ENCODE measurements at places on chromosomes 1 and 21.

DNA sequence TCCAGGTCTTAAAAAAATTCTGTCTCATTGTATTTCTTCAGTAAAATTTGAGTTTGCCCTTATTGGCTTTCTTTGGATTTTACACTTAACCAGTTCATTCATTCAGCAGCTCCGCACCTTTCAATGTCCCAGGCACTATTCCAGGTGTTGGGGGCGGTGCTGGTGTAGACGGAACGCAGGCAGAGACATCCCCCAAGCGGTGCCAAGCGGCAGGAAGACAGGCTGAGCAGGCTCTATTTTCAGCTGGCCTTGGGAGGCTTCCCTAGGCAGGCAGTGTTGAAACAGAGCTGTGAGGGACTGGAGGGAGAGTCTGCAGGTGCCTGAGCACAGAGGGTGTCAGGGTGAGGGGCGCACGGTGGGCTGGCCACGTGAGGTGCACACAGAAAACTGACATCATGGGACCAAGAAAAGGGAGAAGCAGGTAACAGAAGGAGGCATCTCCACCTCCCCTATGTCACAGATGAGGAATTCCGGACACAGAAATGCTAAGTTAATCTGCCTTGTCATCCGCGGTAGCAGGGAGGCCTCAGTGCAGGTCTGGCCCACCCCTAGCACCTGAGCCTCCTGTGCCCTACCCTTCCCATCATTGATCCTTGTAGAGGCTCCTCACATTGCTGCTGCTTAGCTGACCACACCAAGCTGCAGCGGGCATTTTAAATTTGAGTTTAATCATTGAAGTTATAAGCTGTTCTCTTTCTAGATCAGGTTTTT is 40.8 kb downstream of the SLC37A1 start:
- no peak for DNase-seq

GRCh38 chr1:185808631-185809030 is 74.4 kb downstream of the HMCN1 start:
- no peak for DNase-seq

- DNase-seq, result no peak
Measured at GRCh38 chr21:46598581-46599572, 6.0 kb downstream of the S100B start.

DNA sequence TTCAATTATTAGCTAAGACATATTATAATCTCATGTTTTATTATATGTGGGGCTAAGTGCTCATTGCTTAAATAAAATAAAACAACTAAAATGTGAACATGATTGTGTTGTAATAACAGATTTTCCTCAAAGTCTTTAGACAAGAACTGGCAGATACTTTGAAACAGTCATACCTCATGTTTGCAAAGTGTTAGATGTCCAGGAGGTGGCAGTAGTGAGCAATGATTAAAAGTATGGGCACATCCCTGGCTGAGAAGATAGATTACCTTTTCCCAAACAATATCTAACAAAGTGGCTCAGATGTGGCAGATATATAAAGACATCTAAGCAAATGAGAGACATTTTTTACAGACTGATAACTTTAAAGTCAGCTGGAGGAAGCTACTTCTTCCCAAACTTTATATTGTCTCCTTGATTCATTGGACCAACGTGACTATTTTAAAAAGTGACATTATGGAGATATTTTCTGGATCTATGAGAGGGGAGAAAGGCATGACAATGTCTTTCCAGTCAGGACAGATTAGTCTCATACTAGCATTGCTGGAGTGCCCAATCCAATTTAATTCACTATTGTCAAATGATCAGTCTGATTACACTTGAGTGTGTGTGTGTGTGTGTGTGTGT is 269.8 kb downstream of the S1PR1 start:
- no peak for DNase-seq

DNA sequence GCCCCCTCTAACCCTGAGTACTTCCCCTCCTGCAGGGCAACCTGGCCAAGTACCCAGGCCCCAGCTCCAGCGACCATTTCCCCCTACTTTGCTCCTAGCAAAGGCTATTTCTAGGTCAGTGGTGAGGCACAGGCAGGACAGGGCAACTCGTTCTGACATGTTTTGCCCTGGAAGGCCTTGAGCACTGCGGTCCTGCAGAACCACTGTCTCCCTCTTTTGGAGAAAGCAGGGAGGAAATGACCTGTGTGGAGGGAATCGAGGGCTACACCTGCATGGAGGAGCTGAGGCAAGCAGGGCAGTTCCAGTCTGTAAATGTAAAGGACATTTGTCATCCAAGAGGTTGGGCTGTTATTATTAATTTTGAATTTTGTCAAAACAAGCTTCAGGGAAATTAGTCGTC is 99.1 kb downstream of the PPIAL4G start:
- no peak for DNase-seq

DNA sequence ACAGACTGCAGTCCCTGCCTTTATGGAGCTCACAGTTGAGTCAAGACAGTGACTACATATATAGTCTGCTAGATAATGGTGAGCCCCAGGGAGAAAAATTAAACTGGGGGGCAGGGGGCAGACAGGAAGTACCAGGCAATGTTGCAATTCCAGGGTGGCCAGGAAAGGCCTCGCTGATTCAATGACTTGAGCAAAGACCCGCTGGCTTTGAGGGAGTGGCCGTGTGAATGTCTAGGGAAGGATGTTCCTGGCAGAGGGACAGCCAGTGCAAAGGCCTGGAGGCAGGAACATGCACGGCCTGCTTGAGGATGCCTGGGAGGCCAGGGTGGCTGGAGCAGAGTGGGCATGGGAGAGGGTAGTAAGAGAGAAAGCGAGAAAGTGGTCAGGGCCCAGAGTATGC is 23.0 kb upstream of the EPHA8 start:
- DNase-seq, result no peak

DNA sequence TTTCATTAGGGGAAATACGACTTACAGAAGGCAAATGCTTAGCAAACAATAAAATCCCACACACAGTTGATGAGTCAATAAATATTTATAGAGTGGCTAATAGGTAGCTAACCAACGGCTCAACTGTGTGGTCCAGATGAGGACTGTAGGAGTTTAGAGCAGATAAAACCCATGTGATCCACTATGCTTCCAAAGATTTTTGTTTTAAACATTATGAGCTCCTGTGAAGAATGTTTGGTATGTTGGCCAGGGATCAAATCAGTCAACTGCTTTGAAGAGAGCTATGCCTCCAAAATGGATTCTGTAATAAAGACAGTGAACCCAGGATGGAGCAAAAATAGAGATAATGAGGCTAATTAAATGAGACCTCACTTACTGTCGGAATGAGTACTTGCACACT is 72.3 kb upstream of the COL11A1 start:
- no peak for DNase-seq
